ENCODE measurements at places on chromosomes 5 and 9.

GRCh38 chr9:15286161-15286821, 20.7 kb downstream of the TTC39B start:
- no peak for DNase-seq

- DNase-seq, result no peak
Measured at GRCh38 chr9:116345817-116346216, 192.2 kb downstream of the PAPPA start.

GRCh38 chr5:161261668-161262323, 284.7 kb downstream of the GABRB2 start:
- no peak for DNase-seq

GRCh38 chr5:157390551-157391297, 69.3 kb upstream of the NIPAL4 start:
- DNase-seq, result peak; percentile 22

DNA sequence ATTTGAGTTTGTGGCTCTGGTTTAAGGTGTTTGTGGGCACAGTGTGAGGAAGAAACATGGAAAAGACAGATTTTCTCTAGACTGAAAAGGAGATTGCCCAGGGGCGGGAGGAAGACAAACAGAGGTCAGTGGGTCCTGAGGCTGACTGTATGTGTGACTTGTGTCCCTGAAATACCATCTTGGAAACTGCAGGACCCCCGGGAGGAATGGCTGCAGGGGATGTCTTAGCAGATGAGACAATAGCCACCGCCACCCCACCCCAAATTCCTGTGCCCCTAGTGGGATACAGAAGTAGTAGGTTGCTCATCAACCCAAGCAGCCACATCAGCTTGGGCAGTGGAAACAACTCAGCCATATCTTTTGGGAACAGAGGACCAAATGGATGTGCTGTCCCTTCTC, 1.7 kb upstream of the PSAT1 start:
- DNase-seq, result no peak

- DNase-seq, result no peak
Measured at GRCh38 chr5:40386289-40386688, 293.4 kb upstream of the PTGER4 start.

GRCh38 chr5:6490693-6491092, 42.0 kb downstream of the UBE2QL1 start:
- no peak for DNase-seq

GRCh38 chr9:124359855-124360678, 55.2 kb downstream of the PSMB7 start:
- no peak for DNase-seq

GRCh38 chr5:169667896-169668674, 31.0 kb downstream of the DOCK2 start:
- DNase-seq, result no peak

DNA sequence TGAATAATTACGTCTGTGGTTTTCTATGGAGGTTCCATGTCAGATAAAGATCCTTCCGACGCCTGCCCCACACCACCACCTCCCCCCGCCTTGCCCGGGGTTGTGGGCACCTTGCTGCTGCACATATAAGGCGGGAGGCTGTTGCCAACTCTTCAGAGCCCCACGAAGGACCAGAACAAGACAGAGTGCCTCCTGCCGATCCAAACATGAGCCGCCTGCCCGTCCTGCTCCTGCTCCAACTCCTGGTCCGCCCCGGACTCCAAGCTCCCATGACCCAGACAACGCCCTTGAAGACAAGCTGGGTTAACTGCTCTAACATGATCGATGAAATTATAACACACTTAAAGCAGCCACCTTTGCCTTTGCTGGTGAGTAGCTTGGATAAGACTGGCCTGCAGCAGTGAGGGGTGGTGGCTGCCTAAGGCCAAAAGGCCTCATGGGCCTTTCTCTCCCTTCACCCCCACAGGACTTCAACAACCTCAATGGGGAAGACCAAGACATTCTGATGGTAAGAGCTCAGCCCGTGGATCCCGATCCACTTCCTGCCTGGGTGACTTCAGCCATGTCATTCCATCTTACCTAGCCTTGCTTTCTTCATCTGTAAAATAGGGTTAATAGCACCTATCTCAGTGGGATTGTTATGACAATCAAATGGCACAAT, at the start of gene IL3:
TSS of gene IL3 (plus strand) at position 155 of the 661 bp plus-strand sequence. CDS start at position 207, 52 bp downstream.
- no peak for DNase-seq

DNA sequence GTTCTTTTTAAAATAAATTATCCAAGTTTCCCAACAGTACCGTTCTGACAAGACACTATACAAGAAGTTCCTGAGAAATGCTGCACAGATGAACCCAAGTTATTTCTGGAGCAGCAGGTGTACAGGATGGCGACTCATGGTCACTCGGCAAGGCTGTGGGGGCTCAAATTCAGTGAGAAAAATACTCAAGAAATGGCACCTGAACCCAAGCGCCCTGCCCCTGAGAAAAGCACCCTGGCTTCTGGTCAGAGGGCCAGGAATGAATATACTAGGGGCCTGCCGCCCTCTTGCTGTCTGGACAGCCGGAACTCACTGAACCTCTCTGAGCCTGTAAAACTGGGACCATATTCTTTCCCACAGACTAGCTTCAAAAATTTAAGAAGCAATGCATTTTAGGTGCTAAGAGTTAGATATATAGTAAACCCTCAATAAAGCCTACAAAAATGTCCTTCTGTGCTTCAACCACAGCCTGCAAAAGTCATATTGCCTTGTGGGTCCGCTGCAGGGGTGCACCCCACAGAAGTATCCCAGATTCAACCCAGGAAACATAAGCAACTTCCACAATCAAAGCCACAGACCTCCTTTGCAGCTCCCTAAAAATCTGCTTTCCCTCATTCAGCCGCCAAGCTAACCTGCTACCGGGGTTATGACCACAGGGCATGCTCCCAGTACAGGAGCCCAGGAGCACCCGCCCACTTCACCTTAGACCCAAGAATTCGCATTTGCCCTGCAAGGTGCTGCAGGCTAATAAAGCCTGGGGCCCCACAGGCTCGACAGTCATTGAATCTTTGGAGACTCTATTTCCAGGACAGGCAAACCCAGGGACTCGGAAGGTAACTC, 1.4 kb downstream of the RAPGEF1 start:
- DNase-seq, result no peak

GRCh38 chr5:169914766-169915165, 65.5 kb downstream of the INSYN2B start:
- DNase-seq, result peak; percentile 2

DNA sequence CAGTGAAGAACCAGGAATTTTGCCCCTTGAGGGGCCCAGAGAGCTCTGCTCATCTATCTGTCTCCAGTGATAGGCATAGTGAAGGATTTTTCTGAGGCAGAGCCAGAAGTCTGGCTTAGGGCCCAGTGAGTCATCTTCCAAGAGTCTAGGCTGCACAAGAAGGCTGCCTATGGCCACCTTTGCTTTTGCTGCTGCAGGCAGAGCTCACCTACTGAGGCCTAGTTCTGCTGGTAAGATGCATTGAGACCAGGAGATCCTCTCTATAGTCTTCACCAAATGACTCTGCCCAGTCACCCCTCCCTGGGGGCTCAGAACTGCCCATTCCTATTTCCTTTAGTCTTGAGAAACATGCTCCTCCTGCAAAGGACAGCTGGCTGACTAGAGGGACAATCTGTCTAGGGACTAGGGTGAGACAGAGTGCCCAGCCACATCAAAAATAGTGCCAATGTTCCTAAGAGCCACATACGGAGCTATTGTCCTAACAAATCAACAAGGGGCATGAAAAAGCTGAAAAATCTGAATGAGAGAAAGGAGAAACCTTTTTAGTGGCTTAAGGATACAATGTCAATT, 40.3 kb upstream of the CDKN2AIPNL start:
- DNase-seq, result peak; percentile 61

- no peak for DNase-seq
Measured at GRCh38 chr5:59357381-59357977, 536.0 kb downstream of the PDE4D start.

DNA sequence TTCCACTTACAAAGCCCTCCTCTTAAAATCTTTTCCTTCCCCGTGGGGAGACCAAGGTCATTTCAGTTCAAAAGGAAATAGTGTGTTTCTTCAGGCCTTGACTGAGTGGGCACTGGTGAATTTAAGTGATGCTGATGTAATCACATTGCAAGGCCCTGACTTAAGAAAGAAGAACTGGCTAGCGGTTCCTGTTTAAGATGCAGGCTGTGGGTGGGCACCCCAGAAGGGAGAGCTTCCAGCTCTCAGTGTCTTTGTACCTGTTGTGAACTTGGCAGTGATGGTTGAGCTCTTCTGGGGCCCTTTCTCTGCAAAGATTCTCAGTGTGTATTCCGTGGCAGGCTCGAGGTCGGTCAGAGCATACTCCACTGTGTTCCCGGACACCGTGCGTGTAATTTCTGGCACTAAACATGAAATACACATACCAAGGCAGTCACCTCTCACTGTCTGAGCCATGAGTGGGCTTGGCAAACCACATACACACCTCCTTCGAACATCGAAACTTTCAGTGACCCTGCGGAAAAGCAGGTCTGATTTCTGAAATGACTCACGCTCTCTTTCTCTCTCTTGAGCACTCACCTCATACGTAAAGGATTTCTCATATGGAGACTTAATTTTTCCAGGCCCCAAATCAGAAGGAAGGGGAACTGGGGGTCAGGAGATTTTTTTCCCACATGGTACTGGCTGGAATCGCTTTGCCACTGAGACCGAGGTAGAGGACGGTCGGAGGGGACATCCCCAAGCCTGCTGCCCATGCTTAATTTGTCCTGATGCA, 81.9 kb downstream of the TNC start:
- DNase-seq, result peak; percentile 94

GRCh38 chr9:95729046-95729445, 146.4 kb upstream of the ERCC6L2 start:
- no peak for DNase-seq

GRCh38 chr5:8601831-8602354, 732.9 kb downstream of the MTRR start:
- no peak for DNase-seq

DNA sequence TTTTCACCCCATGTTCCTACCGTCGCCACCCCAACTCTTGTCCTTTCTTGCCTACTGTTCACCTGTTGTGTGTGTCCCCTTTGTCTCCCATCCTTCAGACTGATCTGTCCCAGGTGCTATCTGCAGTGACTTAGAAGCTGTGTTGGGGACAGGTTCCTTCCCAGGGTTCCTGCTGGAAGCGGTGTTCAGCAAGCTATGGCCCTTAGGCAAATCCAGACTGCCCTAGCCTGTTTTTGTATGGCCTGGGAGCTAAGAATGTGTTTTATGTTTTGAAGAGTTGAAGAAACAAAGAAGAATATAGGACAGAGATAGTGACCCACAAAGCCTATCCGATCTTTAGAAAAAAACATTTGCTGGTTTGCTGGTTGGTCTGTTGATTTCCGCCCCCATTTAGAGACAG, 236.4 kb downstream of the GOLPH3 start:
- DNase-seq, result no peak

DNA sequence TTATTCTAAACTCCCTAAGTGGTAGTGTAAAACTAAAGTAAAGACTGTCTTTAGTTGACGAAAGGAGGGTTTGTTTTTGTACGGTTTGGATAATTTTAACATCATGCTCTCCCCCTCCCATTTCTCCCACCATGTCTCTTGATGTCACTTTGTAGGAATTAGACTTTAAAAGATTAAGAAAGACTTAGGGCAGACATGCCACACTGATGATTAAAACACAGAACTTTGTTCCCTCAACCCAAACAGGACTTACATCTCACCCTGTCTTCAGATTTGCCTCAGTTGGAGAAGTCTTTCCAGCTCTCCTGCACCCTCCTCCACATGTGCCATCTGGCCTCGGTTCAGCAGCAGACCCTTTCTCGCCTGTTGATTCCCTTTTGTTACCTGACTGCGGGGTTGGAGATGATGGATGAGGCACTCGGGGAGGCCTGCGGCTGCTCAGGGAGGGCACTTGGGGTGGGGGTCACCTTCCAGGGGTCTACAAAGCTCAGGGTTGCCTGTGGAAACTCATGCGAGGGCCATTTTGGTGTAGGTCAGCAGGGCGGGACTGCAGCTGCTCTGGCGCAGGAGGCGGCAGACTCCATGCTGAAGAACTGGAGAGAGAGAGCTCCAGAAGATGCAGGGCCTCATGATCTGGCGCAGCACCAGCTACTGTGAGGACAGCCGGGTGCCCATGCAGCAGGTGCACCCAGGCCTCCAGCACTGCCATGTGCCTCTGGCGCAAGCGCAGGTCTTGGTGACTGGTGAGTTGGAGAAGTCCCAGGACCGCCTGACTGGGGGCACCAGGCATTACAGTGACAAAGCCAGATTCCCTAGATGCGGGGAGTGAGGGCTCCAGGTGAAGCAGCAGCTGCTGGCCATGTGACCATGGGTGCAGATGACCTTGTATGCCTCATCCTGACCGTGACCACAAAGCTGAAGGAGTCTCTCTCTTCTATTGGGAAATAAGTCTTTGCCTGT, 24.5 kb upstream of the EXOC3 start:
- no peak for DNase-seq

GRCh38 chr9:72410214-72410613, 45.2 kb upstream of the ZFAND5 start:
- no peak for DNase-seq

GRCh38 chr5:171029401-171029800, 167.6 kb downstream of the RANBP17 start:
- no peak for DNase-seq

All from fibroblast of the conjunctiva (primary cell).